AG20443 (cell line): ENCODE measurements at places on chromosomes 7 and 10.

DNA sequence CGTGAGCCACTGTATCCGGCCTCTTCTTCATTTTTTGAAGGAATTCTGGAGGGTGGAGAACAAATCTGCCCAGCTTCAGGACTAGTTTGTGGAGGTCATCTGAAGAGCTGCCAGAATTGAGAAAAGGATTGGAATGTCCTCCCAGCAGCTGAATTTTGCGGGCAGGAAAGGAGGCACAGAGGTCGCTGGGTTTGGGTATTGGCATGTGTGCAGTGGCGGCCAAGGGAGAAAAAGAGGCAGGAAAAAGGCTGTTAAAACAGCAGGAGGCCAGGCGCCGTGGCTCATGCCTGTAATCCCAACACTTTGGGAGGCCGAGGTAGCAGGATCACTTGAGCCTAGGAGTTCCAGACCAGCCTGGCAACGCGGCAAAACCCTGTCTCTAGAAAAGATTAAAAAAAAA lies 80.4 kb downstream of the HIP1 start:
- no peak for DNase-seq

DNA sequence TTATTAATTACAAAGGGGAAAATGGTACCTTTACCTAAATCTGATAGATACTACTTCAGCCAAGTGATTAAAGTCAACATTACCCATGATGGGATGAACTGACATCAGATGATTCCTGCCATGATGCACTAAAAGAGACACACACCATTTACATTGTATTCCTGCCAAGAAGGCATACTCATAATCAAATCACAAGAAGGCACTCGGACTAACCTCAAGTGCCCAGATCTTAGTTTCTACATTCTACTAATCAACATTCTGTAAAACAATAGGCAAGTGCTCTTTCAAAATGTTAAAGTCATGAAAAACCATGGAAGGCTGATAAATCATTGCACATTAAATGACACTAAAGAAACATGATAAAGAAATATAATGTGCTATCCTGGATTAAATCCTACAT lies 44.4 kb downstream of the SLC35G1 start:
- no peak for DNase-seq

DNA sequence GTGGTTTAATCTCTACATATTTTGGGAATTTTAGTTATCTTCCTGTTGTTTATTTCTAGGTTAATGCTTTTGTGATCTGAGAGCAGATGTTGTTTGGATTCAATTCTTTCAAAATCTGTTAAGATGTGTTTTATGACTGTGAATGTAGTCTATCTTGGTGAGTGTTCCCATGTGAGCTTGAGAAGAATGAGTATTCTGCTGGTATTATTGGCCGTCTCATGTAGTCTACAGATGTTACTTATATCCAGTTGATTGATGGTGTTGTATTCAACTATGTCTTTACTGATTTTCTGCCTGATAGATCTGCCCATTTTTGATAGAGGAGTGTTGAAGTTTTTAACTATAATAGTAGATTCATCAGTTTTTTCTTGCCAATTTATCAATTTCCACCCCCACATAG lies 141.4 kb upstream of the FOXP2 start:
- no peak for DNase-seq

- DNase-seq = peak; percentile 8
Observed at GRCh38 chr7:1704811-1705738, 35.0 kb downstream of the ELFN1 start.
